ENCODE measurements at places on chromosomes 6 and 20.
A peak's percentile ranks its signal among the peaks of the same experiment; 100 is the strongest.

- no peak for DNase-seq
These were observed 4.3 kb downstream of the MTG2 start for GRCh38 chr20:62186887-62187866.

- DNase-seq = no peak
These were observed 19.4 kb downstream of the CASS4 start for GRCh38 chr20:56431471-56431870.

- DNase-seq = no peak
These were observed 235.7 kb downstream of the CD83 start for GRCh38 chr6:14353281-14353680.

GRCh38 chr6:163460307-163460782, 45.8 kb downstream of the QKI start:
- DNase-seq = no peak

GRCh38 chr6:139187489-139187888, 52.6 kb downstream of the HECA start:
- DNase-seq = no peak

DNA sequence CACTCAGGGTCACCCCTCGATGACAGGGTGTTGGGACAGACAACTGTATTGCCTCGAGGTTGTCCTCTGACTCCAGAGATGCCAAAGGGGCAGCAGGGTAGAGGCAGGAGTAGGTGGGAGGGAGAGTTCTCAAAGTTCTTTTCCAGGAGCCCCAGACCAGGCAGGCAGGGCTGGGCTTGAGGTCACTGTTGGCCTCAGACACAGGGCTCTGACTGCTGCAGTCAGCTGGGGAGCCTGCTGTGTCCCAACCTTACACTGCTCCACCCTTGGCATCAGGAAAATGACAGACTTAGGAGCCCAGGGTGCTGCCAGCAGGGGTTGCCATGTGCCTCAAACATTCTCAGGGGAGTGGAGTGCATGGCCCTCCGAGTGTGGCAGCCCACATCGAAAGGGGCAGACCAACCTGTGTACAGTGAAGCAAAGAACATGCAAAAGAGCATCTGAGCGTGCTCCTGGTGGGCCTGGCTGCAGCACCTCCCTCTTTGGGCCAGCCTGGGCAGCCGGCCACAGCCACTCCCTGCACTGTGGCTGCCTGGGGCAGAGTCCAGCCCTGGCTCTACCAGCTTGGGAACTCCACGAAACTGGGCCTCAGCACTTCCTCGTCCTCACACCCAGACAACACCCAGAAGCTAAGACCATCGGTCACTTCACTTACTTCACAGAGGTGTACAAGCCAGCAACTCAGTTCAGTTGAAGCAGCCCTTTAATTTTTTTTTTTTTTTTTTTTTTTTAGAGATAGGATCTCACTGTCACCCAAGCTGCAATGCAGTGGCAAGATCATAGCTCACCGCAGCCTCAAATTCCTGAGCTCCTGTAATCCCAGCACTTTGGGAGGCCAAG, 24.0 kb downstream of the C6orf132 start:
- DNase-seq = no peak

GRCh38 chr20:59123678-59124255, 39.9 kb upstream of the ZNF831 start:
- no peak for DNase-seq

- DNase-seq = no peak
These were observed at the start of gene SYCP2 for GRCh38 chr20:59933296-59933848. Gene SYCP2 (minus strand): TSS chr20:59933637. CDS start chr20:59922413, 11,224 bp downstream.

DNA sequence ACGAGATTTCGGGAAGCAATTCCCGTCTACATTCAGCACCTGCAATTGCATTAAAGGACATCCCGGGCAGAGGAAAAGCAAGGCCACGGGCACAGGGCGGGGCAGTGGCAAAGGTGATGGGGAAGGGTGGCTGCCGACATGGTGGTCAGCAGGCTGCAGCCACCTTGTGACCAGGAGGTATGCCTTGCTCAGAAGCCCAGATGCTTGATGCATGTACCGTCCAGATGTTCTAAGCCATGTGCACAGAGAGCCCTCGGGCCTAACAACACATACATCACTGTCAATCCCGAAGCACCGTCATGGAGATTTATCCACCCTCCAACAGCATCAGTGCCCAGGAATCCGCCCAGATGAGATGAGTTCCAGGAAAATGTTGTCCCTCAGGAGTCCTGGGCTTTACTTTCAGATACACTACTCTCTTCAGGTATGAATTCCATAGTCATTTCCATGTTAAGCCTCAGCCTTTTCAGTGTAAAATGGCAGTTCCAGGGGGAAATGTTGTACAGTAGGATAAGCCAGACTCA, 77.8 kb upstream of the FRMD1 start:
- DNase-seq = no peak

DNA sequence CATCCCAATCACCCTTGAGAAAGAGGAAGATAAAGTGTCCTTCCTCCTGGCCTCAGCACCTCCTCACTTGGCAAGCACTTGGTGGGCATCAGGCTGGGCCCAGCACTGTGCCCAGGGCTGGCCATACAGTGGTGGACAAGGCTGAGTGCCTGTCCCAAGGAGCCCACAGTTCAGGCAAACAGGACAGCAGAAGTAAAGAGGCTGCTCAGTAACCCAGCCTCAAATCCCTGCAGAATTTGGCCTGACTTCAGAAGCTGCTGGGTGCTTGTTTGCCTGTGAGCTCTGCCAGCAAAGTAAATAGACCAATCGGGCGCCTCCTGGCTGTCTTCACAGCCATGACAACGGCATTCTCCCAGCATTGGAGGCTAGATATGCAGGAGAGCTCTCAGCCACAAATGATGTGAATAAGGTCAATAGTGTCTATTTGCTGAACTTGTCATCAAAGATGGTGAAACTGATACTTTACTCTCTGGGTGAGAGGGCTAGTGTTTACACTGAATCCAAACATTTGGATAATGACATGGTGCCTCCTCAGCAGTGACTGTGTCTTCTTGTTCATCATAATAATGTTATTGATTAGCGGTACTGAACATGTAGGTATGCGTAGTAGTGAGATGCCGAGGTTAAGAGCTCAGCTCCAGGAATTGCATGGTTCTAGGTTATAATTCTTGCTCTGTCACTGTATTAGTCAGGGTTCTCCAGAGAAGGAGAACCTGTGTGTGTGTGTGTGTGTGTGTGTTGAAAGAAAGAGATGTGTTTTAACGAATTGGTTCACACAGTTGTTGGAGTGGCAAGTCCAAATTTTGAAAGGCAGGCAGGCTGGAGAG, 36.9 kb upstream of the FANCE start:
- peak; percentile 59 for DNase-seq

DNA sequence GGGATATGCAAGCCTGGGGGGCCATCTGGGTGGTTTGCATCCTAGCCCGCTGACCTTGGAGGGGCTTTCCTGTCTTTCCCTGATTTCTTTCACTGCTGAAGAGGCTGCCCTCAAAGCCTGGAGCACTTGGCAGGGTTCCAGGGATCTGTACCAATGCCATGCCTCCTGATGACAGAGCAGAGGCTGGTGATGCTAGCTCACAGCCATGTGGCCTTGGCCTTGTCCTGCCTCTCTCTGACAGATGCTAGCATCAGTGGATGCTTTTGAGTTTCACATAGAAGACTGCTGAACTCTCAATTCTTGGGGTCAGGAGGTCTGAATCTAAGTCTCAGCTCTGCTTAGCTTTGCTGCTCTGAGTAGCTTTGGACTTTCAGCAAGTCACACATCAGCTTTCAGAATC, 21.9 kb upstream of the RREB1 start:
- no peak for DNase-seq

DNA sequence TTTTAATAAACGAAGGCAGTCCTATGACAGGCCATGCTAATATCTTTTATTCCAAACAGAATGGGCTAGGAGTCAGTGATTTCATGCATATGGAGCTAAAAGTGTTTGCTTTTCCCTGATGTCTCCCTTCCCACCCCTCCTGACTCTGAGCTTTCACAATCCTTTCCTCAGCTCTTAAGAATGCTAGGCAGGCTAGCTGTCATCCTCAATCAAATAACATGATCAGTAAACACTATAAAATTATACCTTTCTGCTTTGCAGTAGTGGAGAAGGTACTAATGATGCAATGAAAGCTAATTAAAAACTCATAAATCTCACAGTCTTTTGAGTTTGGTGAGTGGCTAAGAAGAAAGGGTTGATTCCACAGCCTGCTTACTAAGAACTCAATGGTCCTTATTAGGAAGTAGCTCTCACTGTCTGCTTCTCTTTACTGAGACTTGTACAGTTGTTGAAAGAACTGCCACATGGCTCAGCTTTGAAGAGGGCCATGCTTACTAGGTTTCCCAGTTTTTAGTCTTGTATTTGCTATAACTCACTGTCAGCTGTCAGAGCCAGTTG, 250.9 kb upstream of the JAG1 start:
- peak; percentile 80 for DNase-seq

DNA sequence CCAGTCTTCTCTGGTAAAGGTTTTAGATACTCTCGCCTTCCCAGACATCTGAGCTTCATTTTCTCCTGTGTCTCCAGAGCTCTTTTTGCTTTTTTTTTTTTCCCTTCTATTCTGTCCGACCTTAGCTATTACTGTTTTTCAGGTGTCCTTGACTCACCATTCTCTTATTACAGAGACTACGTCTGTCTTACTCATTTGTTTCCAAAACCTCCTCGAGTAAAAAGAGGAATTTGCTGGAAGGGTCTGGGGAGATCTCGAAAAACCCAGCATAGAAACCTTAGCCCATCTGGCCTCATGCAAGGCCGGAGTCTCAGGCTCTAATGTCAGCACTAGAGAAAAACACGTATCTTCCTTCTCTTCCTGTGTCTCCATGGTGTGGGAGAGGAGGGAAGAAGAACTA, 109.2 kb upstream of the CARMIL1 start:
- no peak for DNase-seq

GRCh38 chr6:150177259-150177951, 34.6 kb downstream of the PPP1R14C start:
- DNase-seq = no peak

DNA sequence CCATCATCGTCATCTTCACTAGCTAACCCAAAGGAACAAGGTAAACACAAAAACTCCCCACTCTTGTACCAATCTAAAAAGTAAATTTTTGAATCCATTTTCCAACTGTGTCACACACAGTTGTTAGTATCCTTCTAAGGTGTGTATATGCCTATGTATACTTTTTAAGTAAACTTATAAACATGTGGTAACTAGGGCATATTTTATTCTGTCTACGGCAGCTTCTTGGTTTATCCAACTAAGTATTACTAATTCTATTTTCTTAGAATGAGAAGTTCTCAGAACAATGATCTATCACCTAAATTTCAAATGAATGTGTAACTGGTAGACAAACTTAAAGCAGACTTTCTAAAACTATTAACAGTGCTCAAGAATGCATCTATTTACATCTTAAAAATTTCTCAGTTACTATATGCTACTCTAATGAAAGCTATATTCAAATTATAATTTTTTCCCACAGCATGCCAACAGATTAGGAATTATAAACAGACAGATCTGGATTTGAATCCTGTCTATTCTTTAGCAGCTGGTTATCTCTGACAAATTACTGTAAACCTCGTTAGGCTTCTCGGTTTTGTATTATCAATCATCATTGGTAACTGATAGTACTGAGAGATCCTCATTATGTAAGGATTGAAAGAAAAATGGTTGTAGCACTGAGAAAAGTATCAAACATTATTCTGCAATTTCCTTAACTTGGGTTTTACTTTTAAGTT, 1.8 kb upstream of the PLN start:
- no peak for DNase-seq

GRCh38 chr6:75409286-75409685, 84.3 kb downstream of the FILIP1 start:
- DNase-seq = no peak

DNA sequence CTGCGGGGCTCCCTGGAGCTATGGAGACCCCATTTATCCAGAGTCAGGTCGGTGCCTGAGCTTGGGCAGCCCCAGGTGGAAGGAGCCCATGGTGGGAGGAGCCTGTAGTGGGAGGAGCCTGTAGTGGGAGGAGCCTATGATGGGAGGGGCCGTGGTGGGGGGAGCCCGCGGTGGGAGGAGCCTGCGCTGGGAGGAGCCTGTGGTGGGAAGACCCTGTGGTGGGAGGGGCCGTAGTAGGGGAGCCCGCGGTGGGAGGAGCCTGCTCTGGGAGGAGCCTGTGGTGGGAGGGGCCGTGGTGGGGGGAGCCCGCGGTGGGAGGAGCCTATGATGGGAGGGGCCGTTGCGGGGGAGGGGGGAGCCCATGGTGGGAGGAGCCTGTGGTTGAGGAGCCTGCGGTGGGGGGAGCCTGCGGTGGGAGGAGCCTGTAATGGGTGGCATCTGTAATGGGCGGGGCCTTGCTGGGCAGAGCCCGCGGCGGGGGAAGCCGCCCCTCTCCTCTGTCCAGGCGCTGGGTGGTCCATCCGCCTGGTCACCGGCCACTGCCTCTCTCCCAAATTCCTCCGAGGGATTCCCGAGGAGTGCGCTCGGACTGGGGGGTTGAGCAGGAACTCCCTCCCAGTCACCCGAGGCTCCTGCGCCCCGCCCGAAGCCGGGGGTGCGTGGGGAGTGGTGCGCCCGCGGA, 567 bp upstream of the FNDC11 start:
- DNase-seq = peak; percentile 88

GRCh38 chr6:107867302-107867615, 43.1 kb upstream of the SCML4 start:
- DNase-seq = no peak

DNA sequence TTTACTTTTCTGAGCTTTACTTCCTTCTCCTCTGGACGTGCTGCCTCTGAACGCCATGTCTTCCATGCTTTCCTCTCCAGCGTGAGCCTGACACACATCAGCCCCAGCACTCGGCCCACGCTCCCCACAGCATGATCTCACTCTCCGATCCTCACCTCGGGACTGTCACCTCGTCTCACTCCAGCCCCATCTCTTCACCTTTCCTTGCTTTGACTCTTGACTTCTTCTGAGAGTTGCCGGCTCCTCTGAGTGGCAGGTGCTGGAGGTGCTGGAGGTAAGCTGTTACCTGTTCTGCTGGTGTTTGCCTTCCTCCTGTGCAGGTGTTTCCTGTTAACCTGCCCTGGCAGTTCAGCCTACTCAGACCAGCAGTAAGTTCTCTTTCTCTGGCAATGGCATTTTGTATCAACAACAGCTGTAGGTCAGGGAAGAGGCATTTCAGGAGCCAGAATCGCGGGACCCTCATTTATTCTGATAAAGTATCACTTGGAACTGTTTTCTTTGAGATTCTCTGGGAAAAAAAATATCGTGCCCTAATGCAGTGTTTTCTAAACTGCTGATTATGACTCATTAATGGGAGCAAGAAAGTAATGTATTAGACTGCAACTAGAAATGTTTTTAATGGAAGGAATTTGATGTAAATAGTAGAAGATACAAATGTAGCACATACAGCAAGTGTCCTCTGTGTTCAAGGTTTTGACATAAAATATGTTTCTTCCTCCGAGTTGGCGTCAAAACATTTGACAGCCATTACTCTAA, 106.5 kb downstream of the ARID1B start:
- DNase-seq = peak; percentile 22

- DNase-seq = peak; percentile 9
These were observed 69.1 kb downstream of the SLC35F1 start for GRCh38 chr6:117976030-117976651.

- DNase-seq = no peak
These were observed 23.6 kb downstream of the PDSS2 start for GRCh38 chr6:107435798-107436197.

DNA sequence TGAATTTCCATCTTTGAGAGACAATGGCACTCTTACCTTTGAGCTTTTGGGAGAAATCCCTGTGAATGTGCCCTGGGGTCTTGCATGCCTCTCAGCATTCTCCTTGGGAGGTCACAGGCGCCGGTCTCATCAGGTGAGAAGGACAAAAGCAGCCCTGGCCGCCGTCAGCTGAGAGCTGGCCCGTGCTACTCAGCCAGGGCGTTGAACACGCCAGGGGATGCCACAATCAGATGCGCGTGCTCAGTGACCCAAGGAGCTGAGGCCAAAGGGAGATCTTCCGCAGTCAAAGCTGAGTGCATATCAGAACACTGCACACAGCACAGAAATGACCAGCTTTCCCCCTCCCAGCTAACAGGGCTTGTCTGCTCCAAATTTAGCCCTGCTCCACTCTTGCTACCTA, 253.6 kb upstream of the NOX3 start:
- DNase-seq = no peak

Data from NCI-H187 treated with DMSO at 0.1 percent for 48 hours (cell line).